ENCODE measurements at places on chromosomes 1 and 21.

GRCh38 chr21:35754583-35754982, 305.7 kb downstream of the SETD4 start:
- no peak for DNase-seq

DNA sequence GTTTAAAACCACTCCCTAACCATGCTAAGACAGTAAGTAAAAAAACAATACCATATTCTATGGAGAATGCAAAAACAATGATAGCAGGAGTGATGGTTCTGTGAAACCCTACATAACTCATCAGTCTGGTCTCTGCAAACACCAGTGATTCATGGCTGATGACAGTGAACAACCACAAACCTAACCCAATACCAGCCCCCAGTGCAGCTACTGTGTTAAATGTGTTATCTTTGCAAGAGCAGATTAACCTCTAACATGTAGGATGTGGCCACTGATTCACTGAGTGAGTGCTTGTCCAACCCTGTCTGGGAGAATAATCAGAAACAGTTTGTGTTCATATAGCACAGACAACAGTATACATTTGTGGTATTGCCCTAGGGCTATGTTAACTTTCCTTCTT, 100.2 kb upstream of the COG2 start:
- DNase-seq: peak; percentile 22

DNA sequence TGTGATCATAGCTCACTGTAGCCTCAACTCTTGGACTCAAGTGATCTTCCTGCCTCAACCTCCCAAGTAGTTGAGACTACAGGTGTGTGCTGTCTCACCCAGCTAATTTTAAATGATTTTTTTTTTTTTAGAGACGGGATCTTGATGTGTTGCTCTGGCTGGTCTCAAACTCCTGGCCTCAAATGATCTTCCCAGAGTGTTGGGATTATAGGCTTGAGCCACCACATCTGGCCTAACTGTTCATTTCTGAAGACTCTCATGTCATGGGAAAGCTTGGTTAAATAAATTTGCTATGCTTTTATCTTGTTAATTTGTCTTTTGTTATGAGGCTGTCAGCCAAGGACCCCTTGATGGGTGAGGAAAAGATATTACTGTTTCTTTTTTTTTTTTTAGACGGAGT, 134.0 kb downstream of the MIS18A start:
- no peak for DNase-seq

DNA sequence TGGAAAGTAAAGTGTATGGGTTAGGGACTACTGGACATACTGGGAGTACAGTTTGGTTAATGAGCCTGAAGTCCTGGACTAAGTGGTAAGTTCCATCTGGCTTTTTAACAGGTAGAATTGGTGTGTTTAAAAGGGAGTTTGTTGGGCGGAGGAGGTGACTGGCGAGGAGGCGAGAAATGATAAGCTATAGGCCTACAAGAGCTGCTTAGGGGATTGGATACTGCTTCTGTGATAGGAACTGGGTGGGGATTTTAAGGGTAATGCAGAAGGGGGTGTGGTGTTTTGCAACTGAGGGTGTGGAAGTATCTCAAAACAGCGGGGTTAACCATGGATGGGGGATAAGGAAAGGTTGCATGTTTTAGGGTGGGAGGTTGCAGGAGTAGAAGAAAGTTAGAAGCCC, 3.5 kb downstream of the ERVH48-1 start:
- DNase-seq: no peak

DNA sequence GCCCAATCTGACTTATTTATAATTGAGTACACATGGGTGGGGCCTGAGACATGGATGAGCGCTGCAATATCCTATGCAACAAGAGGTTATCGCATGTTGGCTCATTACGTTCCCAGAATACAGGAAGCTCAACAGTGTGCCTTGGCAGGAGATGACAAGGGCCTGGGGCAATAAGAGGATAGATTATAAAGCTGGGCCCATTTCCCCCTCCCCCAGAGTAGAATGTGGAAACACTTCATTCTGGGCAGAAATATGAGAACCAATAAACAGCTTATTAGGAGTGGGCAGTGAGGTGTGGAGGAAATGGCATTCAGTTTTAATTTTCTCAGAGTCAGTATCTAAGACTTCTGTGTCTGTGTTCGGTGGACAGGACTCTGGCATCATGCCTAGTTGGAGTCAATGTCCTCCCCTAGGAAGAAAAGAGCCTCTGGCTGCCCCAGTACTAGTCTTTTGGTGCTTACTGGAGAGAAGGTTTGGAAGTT, 92.8 kb downstream of the PIK3R3 start:
- no peak for DNase-seq
